ENCODE measurements at places on chromosomes 4 and X.
A peak's percentile ranks its signal among the peaks of the same experiment; 100 is the strongest.

GRCh38 chr4:6956434-6957147 lies 47.0 kb downstream of the TBC1D14 start:
- DNase-seq, result no peak

DNA sequence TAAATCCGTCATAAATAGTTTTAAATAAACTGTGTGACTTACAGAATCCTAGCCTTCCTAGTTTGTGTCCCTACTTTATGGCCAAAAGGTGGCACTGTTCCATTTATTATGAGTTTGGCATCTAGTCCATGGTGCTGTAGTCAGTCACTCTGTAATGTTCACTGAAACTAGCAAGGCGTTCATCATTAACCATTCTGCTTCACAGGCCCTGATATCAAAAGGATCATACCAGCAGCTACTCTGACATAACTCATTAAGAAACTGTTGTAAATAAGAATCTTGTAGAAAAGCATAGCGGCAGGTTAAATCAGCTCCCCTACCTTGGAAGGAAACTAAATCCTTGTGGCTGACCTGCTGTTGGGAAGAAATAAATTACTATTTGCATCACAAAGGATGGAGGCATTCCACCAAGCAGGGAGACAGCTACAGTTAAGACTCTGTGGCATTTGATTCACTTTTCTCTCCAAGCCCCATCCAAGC lies 919.6 kb upstream of the DIAPH2 start:
- DNase-seq, result peak; percentile 44

DNA sequence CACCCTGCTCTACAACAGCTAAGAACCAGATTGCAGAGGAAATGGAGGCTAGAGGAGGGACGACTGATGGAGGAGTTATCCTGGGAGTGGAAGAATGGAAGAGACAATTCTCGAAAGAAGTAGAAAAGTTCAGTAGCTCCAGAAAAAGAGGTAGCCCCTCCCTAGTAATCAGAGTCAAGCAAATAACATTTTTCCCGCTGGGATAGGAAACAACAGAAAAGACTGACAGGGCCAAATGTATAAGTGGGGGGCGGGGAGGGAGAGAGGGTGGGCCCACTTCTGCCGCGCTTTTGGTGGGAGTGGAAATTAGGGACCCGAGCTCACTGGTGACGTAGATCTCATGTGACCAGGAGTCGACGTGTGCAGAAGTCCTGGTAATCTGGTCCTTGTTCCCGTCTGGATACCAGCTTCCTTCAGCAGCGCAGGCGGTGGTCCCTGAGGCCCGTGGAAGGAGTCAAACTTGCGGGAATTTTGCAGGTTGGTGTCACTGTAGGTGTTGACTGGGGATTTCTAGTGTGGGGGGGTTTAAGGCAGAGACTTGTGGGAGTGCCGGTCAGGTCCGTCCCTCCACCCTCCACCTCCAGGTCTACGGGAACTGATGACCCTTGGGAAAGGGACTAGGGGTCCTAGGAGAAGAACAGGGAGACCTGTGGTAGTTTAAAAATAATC lies at the start of gene TCEAL9:
TCEAL9 (plus strand) TSS at position 377 of the 669 bp plus-strand sequence. CDS start 1,179 bp downstream, outside the sequence.
- peak; percentile 85 for DNase-seq

GRCh38 chrX:16828124-16828908 lies 41.8 kb downstream of the RBBP7 start:
- DNase-seq, result peak; percentile 91

- DNase-seq, result no peak
Observed at GRCh38 chr4:111798840-111799239, 346.4 kb upstream of the FAM241A start.

- no peak for DNase-seq
Observed at GRCh38 chr4:1048773-1049590, 37.6 kb downstream of the FGFRL1 start.
